ENCODE measurements at places on chromosomes 1 and 21.

GRCh38 chr1:211843507-211844298, 13.1 kb upstream of the LPGAT1 start:
- no peak for DNase-seq

DNA sequence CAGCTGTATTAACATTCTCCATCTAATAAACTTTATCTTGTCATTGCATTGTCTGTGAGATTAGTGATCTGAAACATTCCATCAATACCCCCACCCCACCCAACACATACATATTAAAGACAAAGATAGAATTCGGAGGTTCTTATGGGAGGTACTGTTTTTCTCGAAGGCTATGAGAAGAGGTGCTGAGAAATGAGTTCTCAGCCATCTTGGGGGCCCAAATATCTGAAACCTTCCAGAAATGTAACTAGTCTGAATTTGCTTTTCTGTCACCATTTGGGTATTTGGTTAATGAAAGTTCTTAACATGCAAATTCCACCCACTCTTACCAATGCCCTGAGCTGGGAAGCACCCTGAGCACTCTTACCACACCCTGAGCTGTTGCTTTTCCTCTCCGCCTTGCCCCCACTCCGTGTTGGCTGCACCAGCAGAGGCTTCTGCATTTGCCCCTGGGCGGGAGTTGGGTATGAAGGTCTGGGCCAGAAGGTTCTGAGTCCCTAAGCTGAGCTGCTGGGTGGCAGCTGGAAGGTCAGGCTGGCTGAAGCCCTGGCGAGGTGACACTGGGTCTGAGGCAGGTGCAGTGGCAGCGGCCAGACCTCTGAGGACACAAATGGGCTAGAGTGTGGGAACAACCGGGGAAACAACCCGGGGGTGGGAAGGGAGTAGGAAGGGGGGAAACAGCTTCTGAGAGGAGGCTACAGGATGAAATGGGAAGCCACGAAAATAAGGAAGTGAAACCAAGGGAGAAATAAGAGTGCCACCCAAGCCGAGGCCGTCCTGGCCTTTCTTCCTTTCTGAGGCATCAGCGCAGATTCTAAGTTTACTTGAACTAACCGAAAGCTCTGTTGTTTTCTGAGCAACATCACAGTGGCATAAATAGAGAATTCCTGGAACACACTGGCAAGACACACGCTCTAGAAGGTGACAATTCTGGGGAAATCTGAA, 26.3 kb upstream of the IER5 start:
- DNase-seq = no peak

- no peak for DNase-seq
Observed at GRCh38 chr1:237795558-237795957, 95.2 kb downstream of the ZP4 start.

GRCh38 chr1:217620814-217621213, 10.1 kb downstream of the GPATCH2 start:
- DNase-seq = no peak

DNA sequence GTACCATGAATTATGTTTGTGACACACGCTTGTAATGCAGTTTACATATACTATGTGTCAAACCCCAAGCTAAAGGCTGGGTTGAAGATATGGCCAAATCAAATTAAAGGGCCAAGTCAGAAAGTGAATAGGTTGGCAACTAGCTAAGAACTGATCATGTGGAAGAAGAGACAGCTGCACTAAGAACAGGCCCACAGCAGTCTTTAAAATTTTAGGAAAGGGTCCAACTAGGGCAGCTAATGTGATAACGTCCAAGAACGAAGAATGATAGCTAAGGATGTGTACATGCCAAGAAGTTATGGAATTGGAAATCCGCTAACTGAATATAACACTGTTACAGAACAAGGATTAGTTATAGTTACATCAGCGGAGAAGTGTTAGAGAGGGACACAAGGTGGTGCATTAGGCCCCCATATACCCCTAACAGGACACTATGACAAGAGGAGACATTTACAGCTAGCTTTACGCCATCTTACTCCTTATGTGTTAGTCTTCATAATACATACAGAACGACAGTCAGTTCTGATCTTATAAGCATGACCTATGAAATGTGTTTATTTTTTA, 6.5 kb upstream of the RNF2 start:
- no peak for DNase-seq

DNA sequence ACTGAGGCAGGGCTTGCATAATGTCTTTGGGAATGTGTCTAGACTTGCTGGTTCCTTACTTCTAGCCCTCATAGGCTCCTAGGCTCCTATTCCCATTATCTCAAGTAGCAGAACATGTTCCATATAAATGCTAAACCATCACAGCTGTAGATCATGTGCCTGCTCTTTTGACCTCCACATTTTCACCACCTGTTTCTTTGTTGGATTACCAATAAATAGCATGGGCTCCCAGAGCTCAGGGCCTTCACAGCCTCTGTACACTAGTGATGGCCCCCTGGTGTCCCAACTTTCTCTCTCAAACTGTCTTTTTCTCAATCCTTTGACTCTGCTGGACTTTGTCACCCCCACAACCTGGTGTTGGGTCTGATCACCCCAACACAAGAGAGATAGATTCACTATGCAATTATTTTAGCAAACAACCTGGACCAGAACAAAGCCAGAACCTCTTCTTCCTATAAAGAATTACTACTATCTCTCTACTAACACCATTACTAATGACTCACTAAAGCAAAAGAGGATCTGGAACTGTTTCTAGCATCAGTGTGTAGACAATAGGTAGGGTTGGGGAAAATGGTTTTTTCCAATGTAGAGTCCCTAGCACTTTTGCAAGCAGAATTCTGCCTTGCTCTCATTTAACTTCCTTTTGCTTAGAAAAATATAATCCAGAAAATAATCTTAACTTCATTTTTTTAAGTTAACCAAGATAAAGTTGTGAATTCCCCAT, 51.7 kb downstream of the WLS start:
- DNase-seq = no peak

DNA sequence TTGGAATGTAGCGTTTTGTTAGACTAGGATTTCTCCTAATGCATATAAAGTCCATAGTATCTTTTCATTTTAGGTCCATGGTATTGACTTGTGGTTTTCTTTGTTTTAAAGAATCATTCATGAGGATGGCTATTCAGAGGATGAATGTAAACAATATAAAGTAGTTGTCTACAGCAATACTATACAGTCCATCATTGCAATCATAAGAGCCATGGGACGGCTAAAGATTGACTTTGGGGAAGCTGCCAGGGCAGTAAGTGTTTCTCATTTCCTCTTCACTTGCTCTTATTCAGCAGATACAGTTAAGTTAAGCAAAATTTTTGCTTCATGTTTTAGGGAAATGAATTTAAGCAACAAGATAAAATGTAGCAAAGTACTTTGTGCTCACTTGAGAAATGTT, 25.4 kb downstream of the GNAI3 start:
- no peak for DNase-seq

- no peak for DNase-seq
Observed at GRCh38 chr1:38656726-38657125, 202.8 kb downstream of the RRAGC start.

DNA sequence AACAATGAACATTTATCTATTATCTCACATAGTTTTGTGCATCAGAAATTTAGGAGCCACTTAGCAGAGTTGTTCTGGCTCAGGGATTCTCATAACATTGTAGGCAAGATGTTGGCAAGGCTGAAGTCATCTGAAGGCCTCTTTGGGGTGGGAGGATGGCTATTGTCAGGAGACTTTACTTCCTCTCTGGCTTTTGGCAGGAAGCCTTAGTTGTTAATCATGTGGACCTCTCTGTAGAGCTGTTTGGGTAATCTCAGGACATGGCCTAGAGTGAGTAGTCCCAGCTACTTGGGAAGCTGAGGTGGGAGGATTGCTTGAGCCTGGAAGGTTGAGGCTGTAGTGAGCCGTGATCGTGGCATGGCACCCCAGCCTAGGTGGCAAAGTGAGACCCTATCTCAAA, 40.2 kb downstream of the RASAL2 start:
- DNase-seq = no peak

GRCh38 chr1:196997423-196997822, 20.1 kb downstream of the CFHR5 start:
- no peak for DNase-seq

GRCh38 chr1:93106226-93106625, 27.1 kb downstream of the MTF2 start:
- DNase-seq = no peak

GRCh38 chr1:94970783-94971182, 43.9 kb upstream of the CNN3 start:
- no peak for DNase-seq

- no peak for DNase-seq
Observed at GRCh38 chr1:222028676-222029075, 286.8 kb upstream of the DUSP10 start.

DNA sequence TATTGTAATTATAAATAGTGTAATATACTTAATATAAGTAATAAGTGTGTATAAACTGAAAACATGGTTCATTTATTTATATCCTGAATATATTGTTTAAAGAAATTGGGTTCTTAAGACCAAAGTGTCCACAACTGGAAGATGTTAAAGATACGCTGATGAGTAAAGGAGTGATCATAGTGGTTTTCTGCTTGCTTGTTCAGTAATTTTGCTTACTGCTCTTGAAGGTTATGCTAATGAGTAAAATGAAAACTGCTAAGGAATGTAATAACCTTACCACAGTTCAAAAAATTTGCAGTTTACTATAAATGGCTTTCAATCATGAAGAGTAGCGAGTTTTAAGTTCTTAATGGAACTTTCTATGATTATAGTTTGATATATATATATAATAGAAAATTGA, 22.0 kb downstream of the DONSON start:
- no peak for DNase-seq

- no peak for DNase-seq
Observed at GRCh38 chr1:113701429-113701828, 57.9 kb downstream of the PHTF1 start.

DNA sequence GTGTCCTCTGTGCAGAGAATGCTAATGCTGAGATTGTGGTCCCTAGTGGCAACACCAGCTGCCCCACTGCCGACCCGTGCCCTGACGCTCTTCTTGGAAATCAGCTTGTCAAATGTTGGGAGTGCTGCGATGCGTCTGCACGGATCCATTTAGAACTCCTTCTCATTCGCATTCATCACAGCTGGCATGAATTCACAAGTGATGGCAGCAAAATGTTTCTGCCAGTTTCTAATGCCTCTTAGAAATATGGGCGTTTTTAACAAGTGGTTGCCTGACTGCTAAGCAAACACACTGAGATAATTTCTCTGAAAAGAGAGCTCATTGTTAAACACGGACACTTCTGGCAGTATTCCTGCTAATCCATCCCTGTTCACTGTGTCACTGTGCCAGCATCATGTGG, 131.9 kb upstream of the KCNJ6 start:
- DNase-seq = no peak

- DNase-seq = no peak
Observed at GRCh38 chr1:178243119-178243518, 149.2 kb downstream of the RASAL2 start.

DNA sequence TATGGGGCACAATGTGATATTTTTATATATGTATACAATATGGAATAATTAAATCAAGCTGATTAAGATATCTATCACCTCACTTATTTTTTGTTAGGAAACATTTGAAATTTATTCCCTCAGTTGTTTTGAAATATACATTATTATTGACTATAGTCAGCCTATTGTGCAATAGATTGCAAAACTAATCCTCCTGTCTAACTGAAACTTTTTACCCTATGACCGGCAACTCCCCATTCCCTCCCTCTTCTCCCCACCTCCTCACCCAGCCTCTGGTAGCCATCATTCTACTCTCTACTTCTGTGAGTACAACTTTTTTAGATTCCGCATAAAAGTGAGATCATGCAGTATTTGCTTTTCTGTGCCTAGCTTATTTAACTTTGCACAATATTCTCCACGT, 117.7 kb upstream of the SGIP1 start:
- no peak for DNase-seq

Data from CMK (cell line).